ENCODE measurements at places on chromosomes 16 and 17.

DNA sequence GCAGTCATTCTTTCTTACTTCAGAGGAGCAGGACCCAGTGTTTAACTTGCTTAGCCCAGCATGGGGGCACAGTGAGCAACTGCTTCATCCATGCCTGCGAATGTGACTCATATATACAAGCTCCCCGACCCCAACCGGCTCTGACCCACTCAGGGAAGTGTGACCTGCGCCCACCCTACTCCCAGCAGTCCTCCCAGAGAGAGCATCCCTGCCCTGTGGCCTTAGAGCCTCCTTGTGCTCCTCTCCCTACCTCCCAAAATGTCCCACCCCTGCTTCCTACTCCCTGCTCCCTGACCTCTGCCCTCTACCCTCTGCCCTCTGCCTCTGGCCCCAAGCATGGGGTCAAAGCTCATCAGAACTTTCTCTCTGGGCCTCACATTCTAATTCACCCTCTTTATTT lies 46.9 kb upstream of the DLX4 start:
- DNase-seq = no peak

DNA sequence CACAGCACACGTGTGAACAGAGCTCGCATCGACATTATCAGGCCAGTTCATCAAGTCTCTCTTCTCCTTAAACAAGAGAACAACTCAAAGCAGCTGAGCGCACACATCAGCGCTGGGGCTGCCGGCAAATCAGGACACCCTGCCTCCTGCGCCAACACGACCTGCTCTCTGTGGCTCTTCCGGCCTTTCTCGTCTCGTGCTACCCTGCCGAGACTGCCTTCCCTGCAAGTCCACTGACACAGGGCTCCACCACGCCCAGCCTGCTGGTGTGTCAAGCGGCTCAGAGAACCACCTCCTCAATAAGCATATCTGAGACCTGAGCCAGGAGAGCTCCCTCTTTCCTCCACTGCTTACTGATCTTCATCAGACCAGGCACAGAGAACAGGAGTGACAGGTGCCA lies 96.9 kb downstream of the ZNF778 start:
- no peak for DNase-seq

DNA sequence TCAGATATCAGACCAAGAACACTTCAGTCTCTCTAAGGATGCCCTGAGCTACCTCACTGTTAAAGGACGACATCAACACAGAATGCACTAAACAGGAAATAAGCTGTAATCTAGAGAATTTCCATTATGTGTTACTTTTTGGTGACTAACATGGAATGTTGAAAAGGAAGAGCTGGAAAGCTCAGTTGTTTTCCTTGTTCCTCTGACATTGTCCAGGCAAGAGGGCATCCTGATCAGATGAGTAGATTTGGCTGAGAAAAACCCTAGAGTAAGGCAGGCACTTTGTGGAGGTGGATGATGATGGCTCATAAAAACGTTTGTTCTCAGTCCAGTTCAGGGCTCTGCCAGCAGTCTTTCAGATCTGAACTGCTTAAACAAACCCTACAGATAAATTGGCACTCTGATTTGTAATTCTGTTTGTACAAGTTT lies 34.0 kb downstream of the DGKE start:
- no peak for DNase-seq

DNA sequence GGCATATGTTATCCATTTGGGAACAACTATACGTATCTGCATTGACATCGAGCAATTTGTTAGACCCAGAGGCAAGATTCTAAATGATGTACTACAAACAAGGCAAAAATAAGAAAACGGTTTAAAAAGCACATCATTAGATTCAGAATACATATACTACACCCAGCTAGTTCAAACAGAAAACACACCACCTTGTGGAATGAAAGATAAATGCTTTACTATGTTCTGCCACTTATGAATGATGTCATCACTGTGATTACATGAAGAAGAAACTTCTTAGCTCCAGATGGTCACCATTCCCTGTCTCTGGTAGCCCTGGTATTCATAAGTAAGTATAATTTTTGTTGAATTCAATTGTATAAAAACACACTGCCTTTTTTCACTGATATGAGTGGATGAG lies 7.8 kb downstream of the NACA2 start:
- DNase-seq = peak; percentile 45

- no peak for DNase-seq
These were observed 5.9 kb downstream of the NLRC5 start for GRCh38 chr16:56995136-56995805.

DNA sequence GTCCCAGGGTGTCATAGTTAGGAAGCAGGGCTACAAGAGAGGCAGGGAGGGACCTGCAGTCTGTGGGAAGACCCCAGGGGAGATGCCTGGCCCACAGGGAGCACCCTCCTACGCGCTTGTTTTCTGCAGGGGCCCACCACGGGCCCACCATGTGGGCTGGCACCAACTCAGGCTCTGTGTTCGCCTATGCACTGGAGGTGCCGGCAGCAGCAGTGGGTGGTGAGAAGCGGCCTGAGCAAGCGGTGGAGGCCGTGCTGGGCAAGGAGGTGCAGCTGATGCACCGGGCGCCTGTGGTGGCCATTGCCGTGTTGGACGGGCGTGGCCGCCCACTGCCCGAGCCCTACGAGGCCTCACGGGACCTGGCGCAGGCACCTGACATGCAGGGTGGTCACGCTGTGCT lies 15.0 kb downstream of the LLGL1 start:
- DNase-seq = no peak

- no peak for DNase-seq
These were observed 9.4 kb upstream of the MYLK3 start for GRCh38 chr16:46757339-46758050.

DNA sequence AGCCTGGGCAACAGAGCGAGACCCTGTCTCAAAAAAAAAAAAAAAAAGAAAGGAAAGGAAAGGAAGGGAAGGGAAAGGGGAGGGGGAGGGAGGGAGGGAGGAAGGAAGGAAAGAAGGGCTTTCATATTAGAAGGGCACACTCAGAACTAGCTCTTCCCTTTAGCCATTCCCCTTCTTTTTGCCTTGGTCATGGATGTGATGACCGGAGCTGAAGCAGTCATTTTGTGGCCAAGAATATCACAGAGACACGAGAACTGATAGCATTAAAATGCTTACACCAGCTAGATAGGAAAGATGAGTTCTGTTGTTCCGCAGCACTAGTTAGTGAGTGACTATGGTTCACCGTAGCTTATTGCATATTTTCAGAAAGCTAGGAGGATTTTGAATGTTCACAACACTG lies 32.8 kb upstream of the TNRC6A start:
- no peak for DNase-seq

GRCh38 chr17:32314636-32315035 lies 27.3 kb downstream of the C17orf75 start:
- DNase-seq = no peak

DNA sequence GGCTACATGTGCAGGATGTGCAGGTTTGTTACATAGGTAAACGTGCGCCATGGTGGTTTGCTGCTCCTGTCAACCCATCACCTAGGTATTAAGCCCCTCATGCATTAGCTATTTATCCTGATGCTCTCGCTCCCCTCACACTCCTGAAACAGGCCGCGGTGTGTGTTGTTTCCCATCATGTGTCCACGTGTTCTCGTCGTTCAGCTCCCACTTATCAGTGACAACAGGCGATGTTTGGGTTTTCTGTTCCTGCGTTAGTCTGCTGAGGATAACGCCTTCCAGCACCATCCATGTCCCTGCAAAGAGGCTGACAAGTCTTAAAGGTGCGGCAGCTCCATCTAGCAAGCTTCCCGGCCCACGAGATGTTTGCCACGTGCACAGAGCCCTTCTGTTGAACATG lies 175.1 kb downstream of the FOXL1 start:
- no peak for DNase-seq

- DNase-seq = no peak
These were observed at the start of gene SLC52A1 for GRCh38 chr17:5035315-5035714. Gene SLC52A1 (minus strand): TSS chr17:5035426. CDS start chr17:5034606, 820 bp downstream.

- peak; percentile 86 for DNase-seq
These were observed 26.7 kb upstream of the PLCG2 start for GRCh38 chr16:81752225-81752875.

- no peak for DNase-seq
These were observed 219.9 kb upstream of the CIBAR2 start for GRCh38 chr16:85332175-85332574.

DNA sequence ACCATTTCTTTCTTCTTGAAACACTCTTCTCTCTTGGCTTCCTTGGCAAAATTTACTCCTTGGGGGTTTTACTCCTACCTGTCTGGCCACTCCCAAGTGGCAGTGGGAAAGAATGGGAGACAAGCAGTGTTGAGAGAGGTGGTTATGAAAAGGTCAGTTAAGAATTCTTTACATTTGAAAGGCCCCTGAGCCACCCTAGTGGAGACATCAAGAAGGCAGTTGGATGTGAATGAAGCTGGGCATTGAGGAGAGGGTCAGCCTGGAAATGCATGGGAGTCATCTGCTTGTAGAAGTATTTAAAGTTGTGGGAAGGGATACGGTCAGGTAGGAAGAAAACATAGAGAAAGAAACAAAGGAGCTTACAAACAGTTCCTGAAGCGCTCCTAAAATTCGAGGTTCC lies 42.3 kb upstream of the CCNF start:
- DNase-seq = no peak

GRCh38 chr16:77234611-77235010 lies 35.4 kb downstream of the SYCE1L start:
- DNase-seq = no peak

DNA sequence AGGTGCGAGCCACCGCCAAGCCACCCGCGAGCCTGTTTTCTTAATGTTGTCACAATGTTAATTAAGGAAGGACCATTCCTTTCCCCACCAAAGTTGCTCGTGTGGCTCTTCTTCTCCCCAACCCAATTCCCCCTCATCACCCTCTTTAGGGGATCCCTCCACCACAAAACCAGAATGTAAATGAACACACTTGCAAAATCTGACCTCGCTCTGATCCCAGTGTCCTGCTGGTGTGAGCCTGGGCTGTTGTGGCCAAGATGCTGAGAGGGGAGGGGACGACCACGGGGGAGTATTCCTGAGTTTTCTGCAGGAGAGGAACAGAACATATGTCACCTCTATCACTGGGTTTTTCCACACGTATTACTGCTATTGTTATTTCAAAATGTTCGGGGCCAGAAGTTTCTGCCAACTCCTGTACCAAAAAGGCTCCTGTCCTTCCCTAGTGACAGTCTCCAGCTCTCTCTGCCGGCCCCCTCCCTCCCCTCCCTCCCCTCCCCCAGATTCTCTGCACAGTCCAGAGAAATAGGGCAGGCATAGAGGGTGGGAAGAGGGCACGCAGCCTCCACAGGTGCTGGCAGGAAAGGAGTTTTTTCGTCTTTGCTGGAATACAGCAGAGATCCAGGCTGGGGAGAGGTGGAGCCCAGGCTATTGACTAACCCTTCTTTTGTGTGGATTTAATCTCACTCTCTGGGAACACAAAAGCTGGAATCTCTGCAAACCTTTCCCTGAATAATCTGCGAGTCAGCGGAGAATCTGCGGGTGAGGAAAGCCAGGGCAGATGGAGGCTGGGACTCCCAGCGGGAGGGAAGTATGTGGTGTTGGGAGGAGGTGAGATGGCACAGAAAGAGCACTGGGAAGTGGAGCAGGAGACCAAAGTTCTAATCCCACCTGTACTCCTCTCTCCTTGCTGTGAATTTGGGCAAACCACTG lies 4.5 kb upstream of the CA4 start:
- no peak for DNase-seq

DNA sequence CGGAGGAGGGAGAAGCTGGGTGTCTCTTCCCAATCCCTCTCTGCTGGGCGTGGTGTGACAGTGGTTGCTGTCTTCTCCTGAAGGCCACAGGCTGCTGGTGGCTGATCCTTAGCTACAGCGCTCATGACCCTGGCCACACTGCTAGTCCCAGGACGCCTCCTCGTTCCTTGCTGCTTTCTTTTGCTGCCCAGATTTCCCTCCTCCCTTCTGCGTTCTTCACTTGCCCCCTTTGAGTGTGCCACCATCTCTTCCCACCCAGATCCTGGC lies 90.1 kb downstream of the MRC2 start:
- no peak for DNase-seq
